Gastroesophageal sphincter (tissue), 4 donors: ENCODE measurements at places on chromosomes 11 and 22. TPM values are rescaled to one million over a fixed set of nuclear protein-coding genes. Genes with fewer than 3 reads are reported as not detected.

GRCh38 chr11:35077709-35078469 is 61.1 kb upstream of the CD44 start:
- no peak for ATAC-seq

DNA sequence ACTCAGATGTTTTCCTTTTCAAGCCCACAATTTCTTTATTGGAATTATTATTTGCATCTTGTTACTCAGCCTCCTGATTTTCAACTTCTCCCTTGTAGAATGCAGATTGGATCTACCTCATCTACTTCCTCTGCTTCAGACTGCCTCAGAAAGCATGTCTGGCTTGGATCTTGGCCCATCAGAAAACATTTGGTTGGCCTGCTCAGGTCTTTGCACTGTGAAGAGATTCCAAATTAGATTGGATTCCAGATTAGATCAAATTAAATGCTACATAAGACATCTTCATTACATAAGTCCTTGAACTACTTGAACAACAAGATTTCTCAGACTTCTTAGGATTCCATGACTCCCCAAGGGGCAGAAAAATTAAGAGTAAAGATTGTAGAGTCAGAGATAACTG is 358.0 kb downstream of the DLG2 start:
- no peak for ATAC-seq

- ATAC-seq = no peak
Measured at GRCh38 chr22:28052825-28053269, 133.8 kb upstream of the PITPNB start.

DNA sequence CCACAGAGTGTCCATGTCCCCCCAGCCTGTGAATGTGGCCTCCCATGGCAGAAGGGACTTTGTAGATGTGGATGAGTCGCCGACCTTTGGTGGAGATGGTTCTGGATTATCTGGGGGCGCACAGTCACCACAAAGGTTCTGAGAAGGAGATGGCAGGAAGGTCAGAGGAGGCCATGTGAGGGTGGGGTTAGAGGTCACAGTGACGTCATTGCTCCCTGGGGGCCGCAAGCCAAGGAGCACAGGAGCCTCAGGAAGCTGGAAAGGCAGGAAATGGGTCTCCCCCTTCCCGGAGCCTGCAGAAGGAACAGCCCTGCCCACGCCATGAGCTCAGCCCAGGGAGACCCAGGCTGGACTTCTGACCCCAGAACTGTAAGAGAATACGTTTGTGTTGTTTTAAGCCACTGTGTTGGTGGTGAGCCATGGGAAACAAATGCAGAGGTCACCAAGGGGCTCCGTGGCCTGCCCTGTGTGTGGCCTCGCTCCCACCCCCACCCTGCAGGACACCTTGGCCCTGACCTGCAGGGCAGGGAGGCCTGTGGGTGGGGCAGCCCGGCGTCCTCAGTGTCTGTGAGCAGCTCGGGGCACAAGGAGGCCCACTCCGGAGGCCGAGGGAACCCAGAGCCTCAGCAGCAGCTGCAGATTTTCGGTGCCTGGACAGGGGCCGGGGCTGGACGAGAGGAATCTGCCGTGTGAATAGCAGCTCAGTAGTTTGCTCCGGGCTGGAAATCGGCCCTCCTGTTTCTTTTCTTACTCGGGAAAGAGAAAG is 32.1 kb downstream of the GRAMD4 start:
- ATAC-seq = no peak

- peak; percentile 74 for ATAC-seq
Measured at GRCh38 chr22:31044262-31044861, 36.8 kb upstream of the SMTN start.

Gene RAG2
- total RNA-seq = not detected

Gene MAP6
- total RNA-seq = 23.3 TPM

DNA sequence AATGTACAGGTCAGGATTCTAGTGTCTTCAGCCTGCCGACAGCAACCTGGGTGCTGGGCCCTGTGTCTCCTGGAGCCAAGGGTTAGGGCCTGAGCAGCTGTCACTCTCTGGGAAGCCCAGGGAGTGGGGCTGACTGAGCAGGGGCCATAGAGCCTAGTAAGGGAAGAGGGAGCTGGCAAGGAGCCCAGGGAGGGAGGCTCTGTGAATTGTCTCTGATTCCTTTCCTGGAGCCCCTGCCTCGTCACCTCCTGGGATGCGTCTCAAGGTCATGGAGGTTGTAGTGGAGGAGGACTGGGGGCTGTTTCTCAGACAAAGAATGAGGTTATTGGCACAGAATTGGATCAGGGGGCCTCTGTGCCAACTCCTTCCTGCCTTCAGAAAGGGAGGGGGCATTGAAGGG is 11.8 kb downstream of the SOX10 start:
- ATAC-seq = no peak

Gene TFIP11
- total RNA-seq = 22.7 TPM

GRCh38 chr11:2406878-2407410 is 6.4 kb downstream of the TSSC4 start:
- ATAC-seq = no peak

Gene VPREB1
- total RNA-seq = not detected

- no peak for ATAC-seq
Measured at GRCh38 chr11:69394869-69395246, 86.6 kb upstream of the LINC01488 start.

Gene KRTAP5-10
- not detected for total RNA-seq
